Spleen (tissue), 13 donors: ENCODE measurements at places on chromosomes 7 and 10.

DNA sequence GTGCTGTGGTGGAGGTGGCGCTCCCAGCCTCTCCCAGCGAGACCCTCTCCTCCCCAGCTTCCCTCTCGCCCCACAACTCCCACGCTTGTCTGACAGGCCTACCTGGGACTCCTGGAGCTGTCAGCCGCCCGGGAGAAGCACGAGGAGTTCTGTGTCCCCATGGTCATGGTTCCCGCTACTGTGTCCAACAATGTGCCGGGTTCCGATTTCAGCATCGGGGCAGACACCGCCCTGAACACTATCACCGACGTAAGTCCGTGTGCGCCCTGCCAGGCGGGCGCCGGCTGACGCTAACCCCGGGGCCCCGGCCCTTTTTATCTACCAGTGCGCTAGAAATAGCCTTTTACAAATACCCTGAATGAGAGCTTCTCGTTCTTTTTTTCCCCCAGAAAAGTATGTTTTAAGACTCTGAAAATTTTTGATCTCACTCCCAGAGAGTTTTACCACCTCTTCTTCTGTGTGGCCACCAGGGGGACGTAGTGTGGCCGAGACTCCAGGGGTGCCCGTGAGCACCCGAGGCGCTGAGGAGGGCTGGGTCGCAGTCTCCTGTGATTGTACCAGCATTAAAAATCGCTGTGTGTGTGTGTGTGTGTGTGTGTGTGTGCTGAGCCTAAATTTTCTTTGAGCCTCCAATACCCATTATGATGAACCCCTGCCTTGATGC, 52.6 kb downstream of the PFKP start:
- DNase-seq = no peak

DNA sequence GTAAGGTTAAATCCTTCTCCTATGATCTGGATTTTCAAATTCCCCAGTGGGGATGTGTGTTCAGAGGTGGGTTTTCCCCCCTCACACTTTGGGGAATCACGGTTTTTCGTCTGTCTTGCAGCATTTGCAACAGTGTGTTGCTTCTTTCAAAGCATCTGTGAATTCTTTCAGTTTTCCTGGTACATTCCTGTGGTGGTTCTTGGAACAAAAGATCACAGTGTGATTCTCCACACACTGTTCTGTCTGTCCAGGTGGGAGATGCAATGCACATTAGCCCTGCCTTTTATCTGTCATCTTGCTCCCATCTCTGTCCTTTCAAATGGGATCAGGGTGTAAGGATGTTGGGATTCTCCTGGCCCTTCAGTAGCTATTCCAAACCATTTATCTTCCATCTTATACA, 11.8 kb downstream of the AGK start:
- DNase-seq = no peak

- DNase-seq = peak; percentile 95
Observed at GRCh38 chr7:100563809-100564400, 9.8 kb downstream of the SAP25 start.

DNA sequence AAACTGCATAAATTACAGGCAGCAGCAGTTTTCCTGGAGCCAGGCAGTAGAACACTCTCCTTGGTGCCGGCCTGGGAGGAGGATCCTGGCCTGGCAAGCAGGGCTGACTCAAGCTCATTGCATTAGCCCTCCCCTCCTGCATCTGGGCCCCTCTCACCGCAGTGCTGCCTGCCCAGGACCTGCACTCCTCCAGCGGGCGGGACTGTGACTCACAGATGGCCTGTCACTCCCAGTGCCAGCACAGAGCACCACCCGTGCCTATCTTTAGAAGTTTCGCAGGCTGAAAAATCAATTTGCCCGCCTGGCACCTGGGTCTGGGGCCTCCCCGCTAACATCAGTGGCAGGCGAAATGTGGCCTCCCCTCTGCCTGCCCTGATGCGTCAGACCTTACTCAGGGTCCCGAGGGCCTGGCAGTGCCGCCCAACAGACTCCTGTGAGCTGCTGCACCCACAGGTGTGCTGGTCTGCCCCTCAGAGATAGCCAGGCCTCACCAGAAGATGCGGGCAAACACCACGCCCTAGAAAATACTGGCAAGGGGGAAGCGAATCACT, 123.8 kb downstream of the KCNMA1 start:
- no peak for DNase-seq

DNA sequence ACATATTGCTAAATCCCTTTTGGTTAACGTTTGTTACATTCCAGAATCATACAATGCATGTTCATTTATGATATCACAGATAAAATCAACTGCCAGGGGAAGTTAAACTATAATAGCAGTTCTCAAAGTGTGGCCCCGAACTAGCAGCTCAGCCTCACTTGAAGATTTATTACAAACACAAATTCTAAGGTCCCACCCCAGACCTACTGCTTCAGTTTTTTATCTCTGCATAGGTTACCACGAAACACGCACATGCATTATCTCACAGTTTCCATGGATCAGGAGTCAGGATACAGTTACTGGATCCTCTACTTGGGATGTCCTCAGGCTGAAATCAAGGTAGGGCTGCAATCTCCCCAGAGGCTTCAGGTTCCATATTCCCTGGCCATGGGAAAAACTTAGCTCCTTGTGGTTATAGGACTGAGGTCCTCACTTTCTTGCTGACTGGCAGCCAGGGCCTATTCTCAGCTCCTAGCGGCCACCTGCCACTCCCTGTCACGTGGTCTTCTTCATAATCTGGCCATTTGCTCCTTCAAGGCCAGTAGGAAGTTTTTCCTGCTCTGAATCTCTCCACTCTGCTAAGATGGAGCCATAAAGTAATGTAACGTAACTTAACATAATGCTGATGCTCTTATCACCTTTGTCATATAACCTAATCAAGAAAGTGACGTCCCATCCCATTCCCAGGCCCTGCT, 50.5 kb upstream of the YAE1 start:
- no peak for DNase-seq

DNA sequence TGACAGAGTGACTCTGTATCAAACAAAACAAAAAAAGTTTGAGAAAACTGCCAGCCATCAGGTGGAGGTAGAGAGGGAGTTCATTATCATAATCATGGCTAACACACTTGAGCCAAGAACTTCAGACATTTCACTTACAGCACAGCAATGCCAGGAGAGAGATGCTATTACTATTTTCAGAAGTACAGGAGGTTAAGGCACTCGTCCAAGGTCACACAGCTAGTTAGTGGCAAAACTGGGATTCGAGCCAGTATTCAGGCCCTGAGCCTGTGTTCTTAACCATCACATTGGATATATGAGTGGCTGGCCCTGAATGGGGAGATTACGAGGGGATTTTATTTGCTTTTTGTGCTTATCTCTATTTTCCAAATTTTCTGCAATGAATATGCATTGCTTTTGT, 24.8 kb upstream of the UNC5B start:
- no peak for DNase-seq

DNA sequence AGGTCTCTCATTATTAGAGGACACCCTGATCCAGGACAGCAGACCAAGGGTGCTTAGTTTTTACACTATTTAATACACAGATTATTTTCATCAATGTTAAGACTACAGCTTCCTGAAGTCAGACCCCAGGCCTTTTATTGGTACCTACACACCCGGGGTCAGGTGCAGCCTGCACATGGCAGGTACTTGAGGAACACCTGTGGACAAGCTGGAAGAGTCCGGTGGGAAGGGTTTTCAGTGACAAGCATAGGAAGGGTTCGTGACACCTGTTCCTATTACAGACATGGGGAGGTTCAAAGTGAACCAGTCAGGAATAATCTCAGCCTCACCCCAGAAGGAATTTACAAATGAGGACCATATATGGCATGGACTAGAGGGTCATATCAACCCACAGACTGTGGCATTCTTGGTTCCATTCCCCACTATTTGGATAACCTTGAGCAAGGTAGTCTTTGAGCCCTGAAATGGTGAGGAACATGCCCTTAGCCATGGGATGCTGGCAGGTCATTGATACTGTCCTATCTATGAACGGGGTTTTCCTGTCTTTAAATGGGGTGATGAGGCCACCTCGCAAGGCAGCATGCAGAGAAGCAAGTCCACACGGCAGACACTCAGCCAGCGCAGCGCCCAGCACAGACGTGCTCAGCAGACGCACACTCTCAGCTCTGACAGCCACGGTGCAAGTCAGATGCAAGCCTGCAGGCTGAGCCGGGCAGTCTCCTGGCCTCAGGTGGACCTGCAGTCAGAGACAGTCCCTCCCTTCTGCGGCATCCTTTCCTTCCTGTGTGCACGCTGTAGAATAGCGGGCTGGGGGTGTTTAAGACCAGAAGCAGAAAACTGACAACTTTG, 624.9 kb downstream of the PTPRN2 start:
- DNase-seq = peak; percentile 55

GRCh38 chr7:140015471-140015970, 47.2 kb downstream of the PARP12 start:
- DNase-seq = peak; percentile 45

DNA sequence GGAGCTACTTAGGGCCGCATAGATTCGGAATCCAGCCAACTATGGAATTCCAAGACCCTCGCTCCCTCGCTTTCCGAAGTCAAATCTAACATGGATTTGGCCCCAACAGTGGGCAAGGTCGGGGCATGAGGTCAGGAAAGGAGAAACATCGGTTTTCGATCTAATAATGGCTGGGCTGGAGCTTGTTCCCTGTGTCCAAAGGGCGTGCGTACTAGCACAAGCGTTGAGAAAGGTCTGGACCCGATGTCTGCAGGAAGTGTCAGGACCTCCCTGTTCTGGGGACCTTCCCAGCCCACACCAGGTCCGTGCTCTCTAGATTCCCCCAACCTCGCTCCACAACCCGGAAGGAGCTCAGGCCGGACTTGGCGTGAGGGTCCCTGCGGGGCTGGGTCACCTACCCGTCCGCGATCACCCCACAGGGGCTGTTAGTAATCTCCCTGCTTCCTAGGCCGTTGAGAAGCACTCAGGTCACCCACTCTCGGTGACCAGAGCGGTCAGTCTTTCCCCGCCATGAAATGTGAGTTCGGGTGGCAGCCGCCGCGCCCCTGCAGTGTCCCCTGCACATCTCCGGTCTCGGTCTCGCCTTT, 4.8 kb downstream of the FEZF1 start:
- no peak for DNase-seq

GRCh38 chr7:23212841-23213240, 31.0 kb downstream of the NUP42 start:
- DNase-seq = no peak

GRCh38 chr7:157635148-157635500, 298.3 kb downstream of the DNAJB6 start:
- no peak for DNase-seq
